ENCODE measurements at places on chromosomes 7 and 10.
A peak's percentile ranks its signal among the peaks of the same experiment; 100 is the strongest.

GRCh38 chr7:30980751-30981150 lies 17.0 kb downstream of the GHRHR start:
- no peak for DNase-seq

DNA sequence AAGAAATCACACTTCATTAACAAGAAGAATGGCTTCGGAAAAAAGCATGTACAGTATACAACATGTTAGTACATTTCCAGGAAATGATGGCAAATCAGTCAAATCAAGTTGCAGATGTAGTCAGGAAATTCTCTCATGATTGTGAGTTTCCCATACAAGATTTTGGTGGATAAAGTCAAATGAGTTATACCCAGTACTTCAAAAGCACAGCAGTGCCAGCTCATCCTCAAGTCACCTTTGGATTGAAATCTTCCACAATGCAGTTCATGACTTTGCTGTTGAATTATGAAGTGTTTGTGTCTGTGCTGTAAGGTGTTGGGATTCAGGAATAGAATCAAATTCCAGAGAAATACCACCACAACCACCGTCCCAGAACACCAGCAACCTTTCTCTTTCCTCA lies 301.3 kb upstream of the BMPER start:
- no peak for DNase-seq

DNA sequence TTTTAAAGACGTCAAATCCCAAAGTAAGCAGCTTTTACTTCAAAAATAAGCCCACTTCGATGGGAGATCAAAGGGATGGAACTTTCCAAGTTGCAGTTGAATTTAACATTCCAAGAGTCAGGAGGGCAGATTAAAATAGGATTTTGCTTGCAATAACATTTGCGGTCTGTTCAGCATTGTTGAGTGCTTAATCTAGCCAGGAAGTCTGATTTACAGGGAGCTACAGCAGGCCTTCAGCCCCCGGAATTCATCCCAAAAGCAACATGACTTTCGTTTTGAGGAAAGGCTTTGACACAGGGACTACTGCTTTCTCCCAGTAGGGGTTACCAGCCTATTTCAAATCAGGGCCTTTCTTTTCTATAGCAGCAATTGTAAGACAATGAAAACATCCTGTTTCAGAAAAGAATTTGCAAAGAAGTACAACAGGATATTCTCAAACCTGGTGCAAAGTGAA lies 279.6 kb upstream of the PITRM1 start:
- DNase-seq = no peak

GRCh38 chr10:33493978-33494377 lies 159.5 kb upstream of the NRP1 start:
- DNase-seq = no peak

GRCh38 chr10:114519306-114519669 lies 115.0 kb upstream of the AFAP1L2 start:
- no peak for DNase-seq

- peak; percentile 20 for DNase-seq
Observed at GRCh38 chr7:97145068-97145467, 27.6 kb downstream of the SDHAF3 start.

- DNase-seq = no peak
Observed at GRCh38 chr10:65394502-65395297, 1531.1 kb upstream of the LRRTM3 start.

GRCh38 chr7:95246831-95247370 lies 77.4 kb downstream of the PON1 start:
- DNase-seq = peak; percentile 29

- no peak for DNase-seq
Observed at GRCh38 chr7:36589391-36589790, 134.9 kb downstream of the AOAH start.

DNA sequence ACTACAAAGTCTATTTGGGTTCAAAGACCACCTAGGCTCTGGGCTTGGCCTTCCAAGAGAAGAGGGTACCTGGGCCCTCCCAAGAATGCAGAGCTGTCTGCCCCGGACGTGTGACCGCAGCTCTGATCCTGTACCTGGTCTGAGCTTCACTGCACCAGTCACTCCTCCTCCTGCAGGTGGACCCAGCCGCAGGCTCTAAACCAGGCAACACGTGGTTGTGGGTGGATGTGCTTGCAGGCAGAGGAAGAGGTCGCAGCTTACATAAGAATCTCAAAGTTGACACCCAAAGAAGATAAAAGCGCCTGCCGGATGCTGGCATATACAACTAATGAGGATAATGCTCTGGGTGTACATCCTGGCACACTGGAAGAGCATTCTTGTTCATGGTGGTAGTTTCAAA lies 9.4 kb upstream of the PFKP start:
- peak; percentile 20 for DNase-seq

DNA sequence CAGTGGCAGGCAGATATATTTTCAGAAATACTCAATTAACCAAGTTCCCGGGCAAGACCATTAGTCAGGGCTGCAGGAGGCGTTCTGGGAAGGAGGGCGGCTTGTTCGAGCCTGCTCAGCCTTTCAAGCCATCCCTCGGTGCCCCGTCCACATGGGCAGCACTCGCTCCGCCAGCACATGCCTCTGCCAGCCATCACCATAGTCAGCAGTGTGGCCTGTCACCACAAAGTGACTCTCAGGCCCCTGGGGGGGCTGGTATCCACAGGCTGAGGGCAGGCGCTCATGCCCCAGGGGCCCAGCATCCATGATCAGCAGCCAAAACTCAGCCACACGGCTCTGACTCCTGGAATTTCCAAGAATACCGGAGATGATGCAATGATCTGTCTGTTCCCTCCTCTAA lies 81.9 kb downstream of the CHST15 start:
- no peak for DNase-seq

- no peak for DNase-seq
Observed at GRCh38 chr7:90188281-90188680, 23.3 kb upstream of the STEAP2 start.

GRCh38 chr10:97823734-97824133 lies 25.9 kb upstream of the GOLGA7B start:
- DNase-seq = no peak

DNA sequence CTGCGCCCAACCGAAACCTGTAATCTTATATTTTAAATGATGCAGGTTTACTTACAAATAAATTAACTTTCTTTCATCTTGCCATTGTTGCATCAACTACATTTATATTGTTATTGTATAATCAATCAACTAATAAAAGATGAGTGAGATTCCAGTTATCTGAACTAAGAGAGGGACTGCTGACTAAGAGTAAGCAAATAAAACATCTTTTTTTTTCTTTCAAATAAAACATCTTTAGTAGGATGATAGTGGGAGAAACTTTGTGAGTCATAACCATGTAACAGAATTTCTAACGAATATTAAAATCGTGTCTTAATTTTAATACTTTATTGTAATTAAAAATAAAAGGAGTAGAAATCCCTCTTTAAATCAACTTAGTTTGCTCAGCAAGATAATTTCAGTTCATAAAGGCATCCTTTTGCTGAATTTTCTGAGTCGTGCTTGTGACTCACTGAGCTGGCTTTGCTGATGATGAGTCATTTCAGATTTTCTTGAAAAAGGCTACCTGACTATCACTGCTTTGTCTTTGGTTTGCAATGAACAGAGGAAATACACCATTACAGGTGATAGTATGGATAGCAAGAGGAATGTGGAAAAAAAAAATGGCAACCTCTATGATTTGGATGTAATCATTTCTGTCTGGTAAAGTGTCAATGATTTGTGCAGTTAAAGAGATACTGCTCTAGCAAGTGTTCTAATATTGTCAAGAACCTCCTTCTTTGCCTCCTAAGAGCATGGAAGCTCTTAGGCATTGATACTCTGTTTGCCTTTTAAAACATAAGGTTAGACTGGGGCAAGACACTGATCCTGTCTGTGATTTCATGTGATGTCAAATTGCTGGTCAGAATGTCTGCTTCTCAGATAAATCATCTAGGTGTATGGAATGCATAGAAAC lies 119.5 kb downstream of the GPR158 start:
- DNase-seq = no peak

DNA sequence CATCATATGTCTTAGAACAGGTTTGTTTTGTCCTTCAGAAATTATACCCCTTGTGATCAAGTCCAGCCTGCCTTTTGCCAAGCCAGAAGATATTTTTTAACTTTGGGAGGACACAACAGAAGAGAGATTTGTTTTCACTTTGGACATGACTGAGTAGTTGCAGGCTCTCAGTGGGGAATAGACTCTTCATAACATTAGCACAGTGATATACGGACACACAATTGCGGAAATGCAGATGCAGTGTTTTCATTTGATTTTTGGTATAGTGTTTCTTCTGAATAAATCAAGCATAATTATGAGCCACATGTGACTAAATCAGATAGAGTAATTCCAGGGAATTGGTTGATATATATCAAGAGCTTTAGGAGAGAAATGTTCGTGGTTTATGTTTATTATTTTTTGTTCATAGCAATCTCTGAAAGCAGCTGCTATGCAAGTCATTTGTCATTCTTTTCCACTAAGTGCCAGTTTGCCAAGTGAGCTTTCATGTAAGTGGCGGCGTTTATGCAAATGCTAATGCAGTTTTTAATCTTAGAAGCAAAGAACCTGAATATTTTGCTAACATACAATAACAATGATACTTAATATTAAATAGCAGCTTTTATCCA lies 69.6 kb upstream of the HDAC9 start:
- no peak for DNase-seq

DNA sequence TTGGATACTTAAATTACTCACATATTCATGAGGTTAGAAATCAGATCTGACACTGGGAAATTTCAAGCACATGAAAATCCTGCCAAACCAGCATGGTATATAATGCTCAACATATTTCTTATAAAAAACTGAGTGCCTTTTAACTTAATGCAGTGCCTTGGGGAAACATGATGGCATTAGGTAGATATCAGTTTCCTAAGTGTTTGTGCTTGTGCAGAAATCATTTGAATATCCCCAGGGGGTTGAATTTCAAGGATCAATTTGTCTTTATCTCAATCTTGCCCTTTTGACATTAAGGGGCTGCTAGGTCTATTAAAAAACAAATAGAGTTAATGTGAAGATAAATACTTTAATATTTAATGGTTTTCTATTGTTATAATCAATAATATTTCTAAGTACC lies 396.3 kb downstream of the SORCS1 start:
- DNase-seq = no peak

DNA sequence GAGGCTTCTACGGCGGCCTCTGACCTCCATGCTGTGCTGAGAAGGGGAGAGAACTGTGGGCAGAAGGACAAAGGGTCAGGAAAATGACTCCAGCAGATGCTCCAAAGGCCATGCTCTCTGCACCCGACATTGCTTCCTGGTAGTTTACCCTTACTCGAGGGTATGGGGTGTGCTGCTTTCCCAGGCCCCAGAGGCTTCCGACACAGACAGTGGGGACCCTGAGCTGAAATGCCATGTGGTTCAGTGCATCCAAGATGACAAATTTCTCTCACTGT lies 130.9 kb downstream of the PTPN20 start:
- no peak for DNase-seq

DNA sequence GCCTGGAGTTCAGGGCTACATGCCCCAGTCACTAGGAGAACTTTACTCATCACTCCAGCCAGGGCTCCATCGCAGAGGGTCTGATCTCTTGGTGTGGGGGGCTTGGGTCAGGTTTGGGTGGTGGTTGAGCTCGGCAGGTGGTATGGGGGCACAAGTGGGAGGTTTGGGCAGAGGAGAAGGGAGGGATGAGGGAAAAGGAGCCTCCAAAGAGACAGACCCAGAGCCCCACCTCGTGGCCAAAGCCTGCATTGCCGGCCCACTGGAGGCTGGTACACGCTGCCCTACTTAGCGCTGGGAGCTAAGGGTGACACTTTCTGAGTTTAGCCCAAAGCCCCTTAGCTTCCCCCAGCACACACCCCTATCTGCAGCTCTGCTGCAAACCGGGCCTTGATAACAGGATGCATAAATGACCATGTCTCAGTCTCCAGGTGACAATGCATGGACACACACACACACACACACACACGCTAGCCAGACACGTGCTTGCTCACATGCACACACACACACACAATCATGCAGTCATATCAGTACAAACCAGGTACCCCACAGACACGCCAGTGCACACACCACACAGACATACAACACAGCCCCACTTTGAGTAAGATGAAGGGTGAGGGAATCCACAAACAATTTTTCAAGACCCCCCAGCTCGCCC lies 14.7 kb downstream of the LZTS2 start:
- DNase-seq = peak; percentile 79

GRCh38 chr10:91575044-91575610 lies 57.7 kb downstream of the PPP1R3C start:
- no peak for DNase-seq

DNA sequence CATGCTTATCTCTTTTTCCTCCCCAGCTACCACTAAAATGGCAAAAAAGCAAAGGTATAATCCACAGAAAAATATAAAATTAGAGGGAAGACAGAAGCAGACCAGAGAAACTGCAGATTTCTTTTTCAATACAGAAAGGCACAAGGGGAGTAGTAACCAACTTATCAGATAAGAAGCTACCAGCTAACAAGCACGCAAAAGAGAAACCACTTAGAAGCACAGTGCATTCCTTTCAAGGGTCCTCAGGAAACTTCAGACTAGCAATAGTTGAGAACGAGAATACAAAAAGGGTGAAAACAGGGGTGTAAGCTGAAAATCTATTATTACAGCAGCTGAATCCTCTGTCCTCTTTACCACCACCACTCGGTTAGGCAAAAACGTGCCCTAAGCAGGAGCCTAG lies 9.9 kb upstream of the OR2A5 start:
- DNase-seq = no peak

GRCh38 chr10:69901628-69902505 lies 100.2 kb downstream of the COL13A1 start:
- no peak for DNase-seq

GRCh38 chr7:44463169-44463808 lies 27.2 kb downstream of the NUDCD3 start:
- peak; percentile 11 for DNase-seq

DNA sequence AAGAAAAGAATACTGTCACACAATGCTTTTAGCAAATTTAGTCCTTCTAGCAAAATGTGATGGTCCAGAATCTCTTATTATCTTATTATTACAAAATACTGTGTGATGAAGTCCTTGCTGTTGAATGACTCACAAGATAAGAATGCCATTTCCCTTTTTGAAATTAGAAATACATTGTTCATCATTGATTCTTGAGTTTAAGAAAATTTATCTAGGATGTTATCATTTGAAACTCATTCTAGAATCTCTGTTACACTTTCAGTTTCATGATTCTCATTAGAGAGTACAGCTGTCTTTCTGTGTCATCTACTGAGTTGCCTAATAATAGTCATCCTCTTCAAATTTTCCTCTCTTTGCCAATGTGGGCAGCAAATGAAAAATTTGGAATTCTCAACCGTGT lies 9.6 kb downstream of the ZKSCAN5 start:
- DNase-seq = no peak

GRCh38 chr7:27826357-27826756 lies 86.4 kb downstream of the TAX1BP1 start:
- no peak for DNase-seq

DNA sequence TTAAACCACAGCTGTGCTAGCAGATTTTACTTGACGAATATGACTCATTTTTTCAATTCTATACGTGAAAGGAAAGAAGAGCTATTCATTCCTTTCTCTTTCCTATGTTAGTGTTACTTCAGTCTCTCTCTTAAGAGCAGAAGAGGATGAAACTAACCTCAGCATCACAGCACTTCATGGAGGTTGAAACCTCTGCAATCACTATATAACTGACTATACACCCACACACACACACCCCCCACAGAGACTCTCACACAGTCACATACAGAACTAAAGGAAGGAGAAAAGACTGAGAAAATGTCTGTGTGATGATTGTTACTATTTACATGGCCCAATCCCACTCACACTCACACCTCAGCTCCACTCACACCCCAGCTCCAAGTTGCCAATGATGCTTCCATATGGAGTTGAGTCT lies 104.2 kb downstream of the KIF20B start:
- DNase-seq = no peak
